ENCODE measurements at places on chromosomes 4 and X. TPM values are rescaled to one million over a fixed set of nuclear protein-coding genes. Genes with fewer than 3 reads are reported as not detected.

CWH43 gene
- total RNA-seq, result not detected

PAK3 gene
- 4.0 TPM for total RNA-seq

IGSF1 gene
- 8.8 TPM for total RNA-seq

FAM114A1 gene
- 55.6 TPM for total RNA-seq

SSX1 gene
- total RNA-seq, result not detected

TXK gene
- total RNA-seq, result 1.7 TPM

SCD5 gene
- 25.7 TPM for total RNA-seq

PDGFC gene
- total RNA-seq, result 83.5 TPM

MAGEC2 gene
- total RNA-seq, result not detected

THOC2 gene
- 117 TPM for total RNA-seq

HTRA3 gene
- 27.9 TPM for total RNA-seq

DNA sequence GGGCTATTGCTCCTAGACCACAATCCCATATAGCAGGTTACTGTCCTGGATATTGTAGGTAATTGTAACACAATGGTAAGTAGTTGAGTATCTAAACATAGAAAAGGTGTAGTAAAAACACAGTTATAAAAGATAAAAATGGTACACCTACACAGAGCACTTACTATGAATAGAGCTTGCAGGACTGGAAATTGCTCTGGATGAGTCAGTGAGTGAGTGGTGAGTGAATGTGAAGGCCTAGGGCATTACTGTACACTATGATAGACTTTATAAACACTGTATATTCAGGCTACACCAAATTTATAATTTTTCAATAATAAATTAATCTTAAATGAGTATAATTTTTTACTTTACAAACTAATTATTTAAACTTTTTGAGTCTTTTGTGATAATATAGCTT is 425.7 kb downstream of the PABPC4L start:
- DNase-seq, result no peak

DNA sequence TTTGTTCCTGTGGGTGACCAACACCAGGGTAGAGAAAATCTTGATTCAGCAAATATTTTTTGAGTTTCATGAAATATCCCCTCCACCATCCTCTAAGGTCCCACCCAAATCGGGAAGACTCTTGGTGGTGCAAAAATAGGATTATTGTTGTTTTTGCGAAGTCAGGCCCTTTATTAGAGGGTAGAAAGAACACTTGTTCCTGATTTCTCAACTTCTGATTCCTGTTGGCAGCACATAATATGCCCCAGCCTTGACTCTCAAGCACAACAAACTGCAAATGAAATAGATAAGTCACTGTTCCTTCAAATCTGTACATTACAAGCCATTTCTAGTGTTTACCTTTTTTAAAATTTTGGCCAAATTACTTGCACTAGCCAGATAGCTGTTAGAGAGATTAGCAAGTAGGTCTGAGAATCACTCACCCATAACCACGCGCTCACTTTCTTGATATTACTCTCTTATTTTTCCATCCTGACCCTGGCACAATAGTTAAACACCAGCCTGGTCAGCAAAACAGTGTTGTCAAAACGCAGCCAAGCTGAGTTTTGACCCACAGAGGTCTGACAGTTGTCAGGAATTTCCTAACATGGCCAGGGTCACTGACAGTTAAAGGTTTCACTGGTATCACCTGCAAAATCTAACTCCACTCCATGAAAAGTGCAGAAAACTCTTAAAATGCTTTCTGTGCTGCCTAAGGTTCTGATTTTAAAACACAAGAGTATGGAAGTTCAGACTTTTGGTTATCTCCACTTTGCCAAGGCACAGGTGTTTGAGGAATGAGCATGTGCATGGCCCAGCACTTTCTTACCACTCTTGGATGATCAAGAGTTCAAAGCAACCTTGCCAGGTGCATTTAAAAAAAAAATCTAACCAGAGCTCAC is 69.8 kb downstream of the RBM47 start:
- DNase-seq, result no peak

GRCh38 chr4:125011646-125012045 is 299.1 kb upstream of the ANKRD50 start:
- DNase-seq, result no peak

- no peak for DNase-seq
These were observed 158.7 kb downstream of the DCHS2 start for GRCh38 chr4:154332681-154333421.

GRCh38 chr4:121794505-121795188 is 6.5 kb upstream of the EXOSC9 start:
- no peak for DNase-seq

DNA sequence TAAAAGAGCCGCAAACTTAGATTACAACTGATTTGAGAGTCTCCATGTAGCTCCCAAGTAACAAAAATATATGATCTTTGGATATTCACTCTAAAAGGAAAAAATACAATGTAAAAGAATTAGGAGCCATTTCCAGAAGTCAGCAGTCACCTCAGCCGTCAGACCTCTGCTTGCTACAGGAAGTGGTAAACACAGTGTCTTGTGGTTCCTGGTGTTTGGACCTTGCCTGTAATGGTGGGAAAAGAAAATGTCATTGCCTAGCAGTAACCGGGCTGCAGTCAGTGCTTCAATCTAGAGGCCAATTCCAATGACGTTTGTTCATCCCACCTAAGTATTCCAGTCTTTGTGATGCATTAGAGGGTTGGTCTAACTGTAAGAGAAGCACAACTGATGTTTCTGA is 28.9 kb upstream of the SMIM31 start:
- DNase-seq, result no peak

DNA sequence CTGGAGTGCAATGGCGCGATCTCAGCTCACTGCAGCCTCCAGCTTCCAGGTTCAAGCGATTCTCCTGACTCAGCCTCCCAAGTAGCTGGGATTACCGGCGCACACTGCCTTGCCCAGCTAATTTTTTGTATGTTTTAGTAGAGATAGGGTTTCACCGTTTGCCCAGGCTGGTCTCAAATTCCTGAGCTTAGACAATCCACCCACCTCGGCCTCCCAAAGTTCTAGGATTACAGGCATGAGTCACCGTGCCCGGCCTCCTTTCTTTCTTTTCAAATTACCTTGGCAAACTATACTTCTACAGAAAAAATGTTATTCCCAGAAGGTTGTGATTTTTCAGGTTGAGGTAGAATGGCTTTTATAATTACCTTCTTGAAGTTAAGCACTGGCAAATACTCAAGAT is 321.9 kb upstream of the PRPS2 start:
- DNase-seq, result no peak

GRCh38 chrX:129565046-129565650 is 25.1 kb downstream of the OCRL start:
- no peak for DNase-seq

DNA sequence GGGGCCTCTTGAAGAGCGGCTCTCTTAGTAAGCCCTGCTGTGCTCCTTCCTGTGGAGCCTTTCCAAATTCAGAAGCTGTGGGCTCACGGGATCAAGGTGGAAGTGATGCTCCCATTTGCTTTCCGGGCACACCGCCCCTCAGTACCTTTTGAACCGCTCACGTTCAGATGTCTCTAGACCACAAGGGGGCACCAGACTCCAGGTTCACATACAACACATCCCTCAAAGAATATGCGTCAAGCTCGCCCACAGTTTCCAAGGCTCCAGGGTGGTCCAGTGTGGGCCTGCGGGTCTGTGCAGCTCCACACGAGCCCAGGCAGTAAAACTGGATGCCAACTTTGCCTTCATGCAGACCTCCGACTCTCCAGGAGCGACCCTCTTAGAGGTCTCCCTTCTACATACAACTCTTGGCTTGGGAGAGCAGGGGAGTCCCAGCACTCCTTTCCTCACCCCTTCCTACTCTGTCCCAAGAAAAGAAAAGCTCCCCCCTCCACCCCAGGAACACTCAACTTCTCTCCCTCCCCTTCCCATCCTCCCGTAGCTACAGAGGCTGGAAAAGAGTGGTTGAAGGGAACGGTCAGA is 11.0 kb downstream of the SUPT20HL1 start:
- DNase-seq, result peak; percentile 70

- no peak for DNase-seq
These were observed 17.7 kb upstream of the CPE start for GRCh38 chr4:165360985-165361670.

DNA sequence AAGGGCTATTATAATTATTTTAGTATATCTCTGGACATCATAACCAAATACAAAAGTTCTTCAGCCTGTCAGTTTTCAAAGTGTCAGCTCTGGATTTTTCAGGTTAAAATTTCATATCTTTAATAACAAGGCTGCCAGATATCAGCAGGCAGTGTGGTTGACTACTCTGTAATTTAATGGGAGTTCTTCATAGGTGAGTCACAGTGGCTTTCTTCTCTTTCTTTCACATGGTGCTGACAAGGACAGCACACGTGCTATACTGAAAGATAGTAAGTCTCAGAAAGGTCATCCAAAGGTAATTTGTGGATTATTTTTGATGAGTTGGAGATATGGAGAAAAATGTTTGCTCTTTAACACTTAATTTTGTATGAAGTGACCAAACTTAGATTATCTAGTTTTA is 43.2 kb downstream of the GALNT7 start:
- no peak for DNase-seq

- peak; percentile 41 for DNase-seq
These were observed 61.5 kb upstream of the MMAA start for GRCh38 chr4:145557720-145558119.

- no peak for DNase-seq
These were observed 107.9 kb upstream of the ELOVL6 start for GRCh38 chr4:110306303-110306702.

DNA sequence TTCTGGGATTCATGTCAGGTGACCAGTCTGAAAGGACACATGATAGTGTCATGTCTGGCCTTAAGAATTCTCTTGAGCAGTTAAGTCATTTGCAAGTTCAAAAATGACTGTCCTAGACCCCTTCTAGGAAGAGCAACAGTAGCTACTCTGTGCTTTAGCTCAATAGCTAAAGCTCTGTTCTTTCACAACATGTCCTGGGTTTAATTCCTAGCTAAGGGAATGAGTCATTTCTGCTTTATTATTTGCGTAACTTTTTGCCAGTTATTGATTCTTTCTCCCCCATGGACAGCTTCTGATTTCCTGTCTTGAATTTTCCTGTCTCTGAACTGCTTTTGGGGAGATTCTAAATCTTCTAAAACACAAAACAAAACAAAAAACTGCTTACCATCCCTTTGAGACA is 1055.8 kb upstream of the DIAPH2 start:
- DNase-seq, result no peak

- no peak for DNase-seq
These were observed 27.8 kb upstream of the MSANTD1 start for GRCh38 chr4:3221184-3221494.

- no peak for DNase-seq
These were observed 8.2 kb downstream of the AREG start for GRCh38 chr4:74453037-74453635.

DNA sequence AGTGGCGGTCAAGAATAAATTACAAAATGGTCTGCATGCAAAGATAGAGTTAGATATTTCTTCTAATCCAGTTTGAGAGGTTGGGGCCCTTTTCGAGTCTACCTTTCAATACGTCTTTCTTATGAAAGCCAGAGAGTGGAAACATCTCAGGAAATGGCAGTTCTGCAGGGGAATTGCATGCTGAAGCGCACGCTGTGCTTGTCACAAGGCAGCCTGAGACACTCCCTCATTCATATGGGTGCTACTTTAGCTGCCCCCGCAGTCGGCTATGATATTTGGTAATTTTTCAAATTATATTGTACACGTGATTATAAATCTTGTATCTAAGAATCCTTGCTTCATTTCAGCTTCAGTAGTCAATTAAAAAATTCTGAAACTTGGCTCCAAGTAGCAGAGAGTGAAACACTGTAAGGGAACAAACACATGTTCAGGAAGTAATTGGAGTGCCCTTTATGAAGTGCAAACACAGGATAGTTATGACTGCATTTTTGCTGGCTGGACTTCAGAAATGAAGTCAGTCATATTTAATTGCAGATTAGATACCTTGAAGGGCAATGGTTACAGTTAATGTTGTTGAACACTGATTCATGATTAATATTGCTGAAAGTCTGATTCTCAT is 145.5 kb upstream of the NAP1L5 start:
- DNase-seq, result no peak

DNA sequence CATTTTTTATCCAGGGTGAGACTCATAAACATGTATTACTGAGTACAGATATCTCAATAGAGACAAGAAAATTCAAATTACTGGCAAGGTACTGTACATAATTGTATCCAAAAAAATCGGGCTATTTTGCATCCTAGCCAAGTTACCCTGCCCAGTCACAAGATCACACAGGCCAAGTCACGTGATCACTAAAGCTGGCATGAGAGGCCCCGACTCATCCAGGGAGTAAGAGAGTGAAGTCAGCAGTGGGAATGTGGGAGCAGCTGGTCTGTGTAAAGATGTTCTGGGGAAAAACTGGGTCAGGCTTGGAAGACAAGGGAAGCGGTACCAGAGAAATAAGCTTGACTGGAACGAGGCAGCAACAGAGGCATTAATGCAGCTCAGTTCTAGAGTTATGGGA is 119.3 kb upstream of the STS start:
- no peak for DNase-seq

DNA sequence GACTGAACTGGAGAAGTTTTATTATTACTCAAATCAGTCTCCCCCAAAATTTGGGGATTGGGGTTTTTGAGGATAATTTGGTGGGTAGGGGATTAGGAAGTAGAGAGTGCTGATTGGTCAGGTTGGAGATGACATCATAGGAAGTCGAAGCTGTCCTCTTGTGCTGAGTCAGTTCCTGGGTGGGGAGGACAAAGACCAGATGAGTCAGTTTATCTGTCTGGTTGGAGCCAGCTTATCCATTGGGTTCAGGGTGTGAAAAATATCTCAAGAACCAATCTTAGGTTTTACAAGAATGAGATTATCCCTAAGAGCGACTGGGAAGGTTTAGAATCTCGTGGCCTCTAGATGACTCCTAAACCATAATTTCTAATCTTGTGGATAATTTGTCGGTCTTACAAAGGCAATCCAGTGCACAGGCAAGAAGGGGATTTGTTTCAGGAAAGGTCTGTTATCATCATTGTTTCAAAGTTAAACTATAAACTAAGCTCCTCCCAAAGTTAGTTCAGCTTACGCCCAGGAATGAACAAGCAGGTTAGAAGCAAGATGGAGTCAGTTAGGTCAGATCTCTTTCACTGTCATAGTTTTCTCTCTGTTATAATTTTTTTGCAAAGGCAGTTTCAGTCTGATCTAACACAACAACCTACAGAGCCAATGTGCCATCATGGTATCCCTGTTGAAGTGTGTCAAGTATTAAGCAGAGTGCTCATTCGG is 274.5 kb downstream of the SLC7A11 start:
- DNase-seq, result no peak

DNA sequence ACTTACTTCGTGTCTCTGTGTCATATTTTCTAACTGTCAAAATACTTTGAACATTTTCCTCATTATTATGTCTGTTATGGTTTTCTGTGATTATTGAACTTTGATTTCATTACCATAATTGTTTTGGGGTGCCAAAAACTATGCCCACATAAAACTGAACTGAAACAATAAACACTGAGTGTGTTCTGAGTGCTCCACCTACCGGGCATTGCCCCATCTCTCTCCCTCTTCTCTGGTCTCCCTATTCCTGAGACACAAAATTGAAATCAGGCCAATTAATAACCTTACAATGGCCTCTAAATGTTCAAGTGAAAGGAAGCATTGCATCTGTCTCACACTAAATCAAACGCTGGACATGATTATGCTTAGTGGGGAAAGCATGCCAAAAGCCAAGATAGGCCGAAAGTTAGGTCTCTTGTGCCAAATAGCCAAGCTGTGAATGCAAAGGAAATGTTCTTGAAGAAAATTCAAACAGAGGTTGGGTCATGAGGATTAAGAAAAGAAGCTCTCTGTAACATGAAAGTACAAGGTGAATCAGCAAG is 972.3 kb downstream of the PCDH7 start:
- DNase-seq, result no peak

Measured in mesothelial cell of epicardium (in vitro differentiated cells).